ENCODE measurements at places on chromosomes 16 and 17.

DNA sequence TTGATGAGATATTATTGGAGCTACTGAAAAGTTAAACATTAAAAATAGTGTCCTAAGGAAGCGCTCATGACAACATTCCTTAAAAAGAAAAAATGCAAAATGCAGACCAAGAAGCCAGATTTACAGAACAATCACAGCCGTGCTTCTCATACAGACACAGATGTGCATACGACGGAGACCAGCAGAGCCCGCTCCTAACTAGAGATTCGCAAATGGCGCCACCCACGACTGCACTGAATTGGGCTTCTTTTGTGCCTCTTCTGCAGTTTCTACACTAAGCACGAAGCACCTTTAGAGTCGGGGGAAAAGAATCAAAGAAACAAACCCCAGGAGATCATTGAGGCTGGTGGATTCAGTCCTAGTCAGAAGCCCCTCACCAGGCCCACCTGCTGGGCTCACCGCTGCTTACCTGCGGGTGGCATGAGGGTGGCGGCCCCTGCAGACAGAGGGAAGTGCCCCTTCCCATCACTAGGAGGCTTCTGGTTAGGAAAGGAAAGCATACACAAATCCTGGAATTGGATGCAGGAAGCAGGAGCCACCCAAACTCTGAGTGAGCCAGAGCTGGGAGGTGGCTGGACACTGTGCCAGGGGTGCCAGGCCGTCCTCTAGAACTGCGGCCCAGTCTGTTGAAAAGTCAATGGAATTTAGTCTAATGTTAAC is 64.9 kb upstream of the CHMP6 start:
- no peak for DNase-seq

GRCh38 chr16:80931801-80932707 is 74.6 kb downstream of the CMC2 start:
- no peak for DNase-seq

DNA sequence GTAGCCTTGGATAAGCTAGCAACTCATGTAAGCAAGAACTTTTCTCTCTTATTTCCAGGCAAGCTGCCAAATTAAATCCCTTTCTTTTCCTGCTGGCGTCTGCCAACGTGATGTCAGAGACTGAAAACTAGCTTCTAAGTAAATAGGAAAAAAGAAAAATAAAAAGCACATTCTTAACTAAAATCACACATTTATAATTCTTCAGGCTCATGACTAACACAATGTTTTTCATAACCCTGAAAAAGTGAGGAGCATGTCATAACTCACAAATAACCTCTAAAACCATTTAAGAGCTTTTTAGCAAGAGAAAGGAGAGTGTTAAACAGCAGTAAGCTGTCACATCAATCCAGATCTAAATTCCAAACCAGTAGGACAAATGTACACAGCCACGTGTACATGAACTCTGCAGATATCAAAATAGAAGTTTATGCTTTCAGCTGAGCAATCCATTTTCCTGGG is 110.0 kb downstream of the N4BP1 start:
- no peak for DNase-seq

- no peak for DNase-seq
These were observed 67.5 kb downstream of the IQCK start for GRCh38 chr16:19785512-19786130.

- no peak for DNase-seq
These were observed 17.3 kb downstream of the UTS2R start for GRCh38 chr17:82388922-82389283.

GRCh38 chr16:54504372-54504771 is 217.8 kb upstream of the IRX3 start:
- DNase-seq: no peak

All from stimulated activated CD4-positive, alpha-beta T cell treated with anti-CD3 and anti-CD28 coated beads, Interleukin-1b, Interleukin-23, amount 100 ng/mL, for 48 hours (primary cell).